ENCODE measurements at places on chromosomes 3 and 15.

GRCh38 chr15:73921254-73921925, 4.9 kb upstream of the LOXL1 start:
- DNase-seq, result no peak

GRCh38 chr3:183434992-183435391, 6.6 kb upstream of the MCF2L2 start:
- no peak for DNase-seq

DNA sequence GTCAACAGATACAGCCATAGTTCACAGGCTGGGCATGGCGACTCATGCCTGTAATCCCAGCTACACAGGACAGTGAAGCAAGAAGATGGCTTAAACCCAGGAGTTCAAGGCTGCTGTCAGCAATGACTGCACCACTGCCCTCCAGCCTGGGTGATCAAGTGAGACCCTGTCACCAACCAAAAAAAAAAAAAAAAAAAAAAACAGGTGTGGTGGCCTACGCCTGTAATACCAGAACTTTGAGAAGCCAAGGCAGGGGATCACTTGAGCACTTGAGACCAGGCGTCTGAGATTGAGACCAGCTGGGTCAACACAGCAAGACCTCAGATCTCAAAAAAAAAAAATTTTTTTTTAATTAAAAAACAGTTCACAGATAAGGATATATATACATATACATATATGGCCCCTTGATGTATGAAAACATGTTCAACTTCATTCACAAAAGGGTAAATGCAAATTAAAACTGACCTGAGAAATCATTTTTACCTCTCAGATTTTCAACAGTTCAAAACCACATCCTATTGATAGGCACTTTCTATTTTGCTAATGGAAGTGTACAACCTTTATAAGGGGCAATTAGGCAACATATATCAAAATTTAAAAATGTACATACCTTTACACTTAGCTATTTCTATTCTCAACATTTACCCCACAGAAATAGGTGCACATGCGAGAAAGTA, 51.1 kb downstream of the OSBPL10 start:
- DNase-seq, result no peak

DNA sequence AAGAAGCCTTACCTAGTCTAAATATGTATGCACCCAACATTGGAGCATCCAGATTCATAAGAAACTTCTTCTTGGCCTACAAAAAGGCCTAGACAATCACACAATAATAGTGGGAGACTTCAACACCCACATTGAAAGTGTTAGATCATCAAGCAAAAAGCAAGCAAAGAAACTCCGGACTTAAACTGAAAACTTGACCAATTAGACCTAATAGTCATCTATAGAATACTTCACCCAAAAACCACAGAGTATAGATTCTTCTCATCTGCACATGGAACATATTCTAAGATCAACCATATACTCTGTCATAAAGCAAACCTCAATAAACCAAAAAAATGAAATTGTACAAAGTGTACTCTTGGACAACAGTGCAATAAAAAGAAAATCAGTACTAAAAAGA, 22.3 kb upstream of the OR5K4 start:
- DNase-seq, result no peak

DNA sequence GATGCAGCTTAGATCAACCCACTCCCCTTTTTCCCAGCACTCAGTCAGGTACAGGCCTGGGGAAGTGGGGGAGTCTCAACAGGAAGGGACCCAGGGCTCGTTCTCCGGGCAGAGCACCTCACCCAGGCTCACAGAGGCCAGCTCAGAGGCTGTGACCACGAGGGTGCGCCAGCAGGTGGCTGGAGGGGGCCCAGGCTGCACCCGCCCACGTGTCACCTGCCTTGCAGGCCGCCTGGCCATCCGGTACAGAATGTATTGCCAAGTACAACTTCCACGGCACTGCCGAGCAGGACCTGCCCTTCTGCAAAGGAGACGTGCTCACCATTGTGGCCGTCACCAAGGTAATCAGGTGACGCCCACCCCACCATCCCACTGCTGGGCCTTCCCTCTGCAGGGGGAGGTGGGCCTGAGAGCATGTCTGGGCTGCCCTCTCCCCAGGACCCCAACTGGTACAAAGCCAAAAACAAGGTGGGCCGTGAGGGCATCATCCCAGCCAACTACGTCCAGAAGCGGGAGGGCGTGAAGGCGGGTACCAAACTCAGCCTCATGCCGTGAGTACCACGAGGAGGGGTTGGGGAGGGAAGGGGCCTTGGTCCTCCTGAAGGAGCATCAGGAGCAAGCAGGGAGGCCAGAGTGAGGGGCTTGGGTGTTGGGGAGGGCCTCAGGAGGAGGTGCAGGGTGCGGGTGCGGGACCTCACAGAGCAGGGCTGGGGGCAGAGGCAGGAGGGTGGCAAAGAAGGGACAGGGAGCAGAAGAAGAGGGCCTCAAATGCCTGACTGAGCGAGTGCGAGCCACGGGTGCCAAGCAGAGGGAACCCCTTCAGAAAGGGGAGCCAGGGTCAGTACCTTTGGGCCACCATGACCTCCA, 14.0 kb upstream of the LMAN1L start:
- no peak for DNase-seq

GRCh38 chr3:82000773-82001172, 239.3 kb upstream of the GBE1 start:
- no peak for DNase-seq

DNA sequence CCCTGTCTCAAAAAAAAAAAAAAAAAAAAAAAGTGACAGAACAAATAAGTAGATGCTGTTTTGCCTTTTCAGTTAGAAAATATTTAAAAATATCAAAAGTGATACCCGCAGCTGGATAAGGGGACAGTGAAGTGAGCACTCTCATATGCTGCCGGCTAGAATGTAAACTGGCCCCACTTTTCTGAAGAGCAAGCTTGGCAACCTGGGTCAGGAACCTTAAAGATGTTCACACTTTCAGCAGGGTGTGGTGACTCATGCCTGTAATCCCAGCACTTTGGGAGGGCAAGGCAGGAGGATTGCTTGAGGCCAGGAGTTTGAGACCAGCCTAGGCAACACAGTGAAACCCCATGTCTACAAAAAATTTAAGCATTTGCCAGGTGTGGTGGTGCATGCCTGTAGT, 17.4 kb downstream of the FSD2 start:
- DNase-seq, result no peak

GRCh38 chr3:99145031-99145430, 243.5 kb upstream of the DCBLD2 start:
- DNase-seq, result no peak

DNA sequence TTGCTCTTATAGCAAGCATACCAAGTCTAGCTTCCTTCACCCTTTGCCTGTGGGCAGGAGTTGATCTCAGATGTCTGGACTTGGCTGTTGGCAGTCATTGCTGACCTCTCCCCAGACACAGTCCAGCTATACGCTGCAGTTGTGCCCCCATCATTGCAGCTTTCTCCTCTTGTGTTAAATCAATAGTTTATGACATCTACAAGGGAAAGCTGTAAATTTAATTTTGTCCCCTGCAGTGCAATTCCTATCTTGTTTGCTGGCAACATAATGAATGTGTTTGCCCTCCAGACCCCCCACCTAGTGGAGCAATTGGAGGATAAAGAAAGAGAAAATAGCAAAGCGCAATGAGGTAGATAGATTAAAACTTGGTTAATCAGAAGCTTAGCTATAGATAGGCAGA, 280.2 kb downstream of the LSAMP start:
- DNase-seq, result no peak

- no peak for DNase-seq
These were observed 41.2 kb downstream of the PTPN23 start for GRCh38 chr3:47421741-47422649.

GRCh38 chr3:197912741-197913476, 37.1 kb upstream of the RPL35A start:
- DNase-seq, result no peak

- no peak for DNase-seq
These were observed 23.4 kb upstream of the DYNC1LI1 start for GRCh38 chr3:32593903-32594525.

GRCh38 chr3:52531860-52532516, 1.7 kb downstream of the NT5DC2 start:
- DNase-seq, result no peak

DNA sequence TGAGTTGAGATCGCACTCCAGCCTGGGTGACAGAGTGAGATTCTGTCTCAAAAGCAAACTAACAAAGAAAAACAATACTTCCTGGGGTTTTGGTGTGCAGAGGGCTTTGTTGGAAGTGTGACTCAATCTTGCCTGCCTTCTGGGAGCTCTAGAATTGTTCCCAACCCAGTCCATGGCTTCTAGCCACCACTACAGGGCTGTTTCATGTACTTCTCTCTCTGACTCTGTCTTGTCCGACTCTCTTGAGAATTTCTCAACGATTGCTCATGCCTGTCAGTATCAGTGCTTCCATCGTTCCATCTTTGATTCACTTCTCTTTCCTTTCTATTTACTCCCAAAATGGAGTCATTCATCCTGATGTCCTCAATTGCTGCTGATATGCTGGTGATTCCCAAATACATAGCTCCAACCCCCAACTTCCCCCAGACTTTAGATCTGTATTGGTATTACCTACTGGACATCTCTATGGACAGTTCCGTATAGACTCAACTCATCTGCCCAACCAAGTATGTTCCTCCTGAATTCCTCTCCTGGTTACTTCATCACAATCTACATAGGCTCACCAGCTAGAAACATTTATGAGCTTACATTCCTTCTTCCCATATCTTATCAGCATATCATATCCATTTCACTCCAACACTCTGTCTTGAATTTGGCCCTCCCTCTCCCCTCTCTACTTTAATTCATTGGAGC, 1.8 kb upstream of the AP2M1 start:
- DNase-seq, result no peak

DNA sequence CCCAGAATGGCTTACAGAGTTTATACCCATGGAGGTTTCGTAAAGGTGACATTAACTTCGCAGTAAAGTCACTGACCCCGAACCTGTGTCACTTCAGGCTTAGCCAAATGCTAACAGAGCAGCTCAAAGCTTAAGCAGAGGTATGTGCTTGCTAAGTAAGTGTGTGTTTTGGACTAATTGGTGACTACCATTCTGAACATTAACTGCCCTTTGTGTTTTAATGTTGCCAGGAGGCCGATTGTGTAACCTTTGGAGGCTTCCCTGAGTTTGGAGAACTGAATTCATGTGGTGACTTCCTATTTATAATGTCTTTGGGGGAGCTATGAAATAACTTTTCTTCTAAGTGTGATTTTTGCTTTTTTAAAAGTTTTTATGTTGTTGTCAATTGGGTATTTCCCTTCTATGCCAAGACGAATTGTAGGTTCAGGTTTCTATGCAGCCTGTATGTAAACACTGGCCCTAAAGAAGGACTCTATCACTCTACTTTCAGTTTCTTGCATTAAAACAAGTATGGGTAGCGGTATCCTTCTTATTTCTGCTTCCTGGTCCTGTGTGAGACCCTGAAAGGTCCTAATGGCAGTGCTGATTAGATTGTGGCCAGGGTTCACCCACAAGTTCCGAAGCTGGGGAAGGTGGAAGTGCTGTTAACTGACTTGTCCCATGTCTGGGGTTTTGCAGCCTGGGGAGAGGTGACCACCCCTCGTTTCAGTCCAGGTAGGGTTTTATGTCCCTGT, 86.3 kb downstream of the IGF1R start:
- DNase-seq, result peak; percentile 59

- no peak for DNase-seq
These were observed 98.6 kb upstream of the ABHD17C start for GRCh38 chr15:80596521-80596976.

- DNase-seq, result no peak
These were observed 442.0 kb downstream of the LPP start for GRCh38 chr3:188595890-188596376.

GRCh38 chr3:100008081-100008698, 106.1 kb downstream of the FILIP1L start:
- no peak for DNase-seq
